Renal cortex interstitium (tissue), 15 donors: ENCODE measurements at places on chromosomes 4 and X.

DNA sequence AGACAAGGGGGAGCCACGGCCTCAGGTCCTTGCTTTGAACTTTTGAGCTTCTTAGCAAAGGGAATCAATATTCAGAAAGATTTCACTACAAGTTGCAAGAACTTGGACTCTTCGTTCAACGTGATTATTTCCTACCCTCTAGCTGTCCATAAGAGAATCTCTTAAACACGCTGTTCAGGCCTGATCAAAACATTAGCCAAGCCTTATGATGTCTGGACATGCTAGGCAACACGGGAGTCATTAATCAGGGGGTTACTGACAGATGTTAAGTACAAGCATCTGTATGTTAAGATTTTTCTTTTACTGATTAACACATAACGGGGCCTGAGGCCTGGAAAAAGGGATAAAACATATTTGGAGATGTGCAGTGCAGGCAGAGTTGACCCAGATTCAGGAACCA is 138.9 kb upstream of the IL1RAPL2 start:
- no peak for DNase-seq

DNA sequence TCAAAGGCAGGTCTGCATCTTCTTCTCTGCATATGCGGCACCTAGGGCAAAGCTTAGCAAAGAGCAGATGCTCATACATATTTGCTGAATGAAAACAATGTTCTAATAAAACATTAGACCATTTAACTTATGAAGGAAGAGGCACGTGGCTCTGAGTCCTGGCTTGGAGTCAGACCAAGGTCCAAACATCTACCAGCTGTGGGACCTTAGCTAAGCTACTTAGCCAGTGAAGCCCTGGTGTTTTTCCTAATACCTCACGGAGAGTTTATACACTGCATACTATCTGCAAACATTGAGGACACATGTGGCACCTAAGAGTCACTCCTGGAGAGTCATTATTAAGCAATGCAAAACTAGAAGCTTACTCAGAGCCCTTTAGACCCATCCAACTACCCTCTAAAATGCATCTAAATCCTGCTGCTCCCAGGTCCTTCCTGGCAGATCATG is 9.0 kb downstream of the PDGFC start:
- DNase-seq, result no peak

GRCh38 chr4:138401334-138401733 is 159.2 kb upstream of the SLC7A11 start:
- no peak for DNase-seq

DNA sequence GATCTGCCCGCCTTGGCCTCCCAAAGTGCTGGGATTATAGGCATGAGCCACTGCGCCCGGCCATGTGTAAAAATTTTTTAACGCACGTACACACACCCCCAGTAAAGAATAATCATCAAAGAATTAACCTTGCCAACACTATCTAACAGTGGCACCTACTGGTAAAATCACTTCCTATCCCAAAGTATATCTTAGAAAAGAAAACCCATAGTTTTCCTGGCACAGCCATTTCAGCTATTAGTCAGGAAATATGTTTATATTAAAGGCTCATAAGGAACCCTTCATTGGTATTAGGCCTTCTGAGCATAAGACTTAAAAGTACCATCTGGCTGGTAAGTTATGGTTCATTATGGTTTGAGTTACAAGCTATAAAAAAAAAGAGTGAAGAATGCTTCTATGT is 14.1 kb downstream of the S100G start:
- DNase-seq, result no peak

- no peak for DNase-seq
Observed at GRCh38 chr4:31058656-31059055, 338.5 kb downstream of the PCDH7 start.

DNA sequence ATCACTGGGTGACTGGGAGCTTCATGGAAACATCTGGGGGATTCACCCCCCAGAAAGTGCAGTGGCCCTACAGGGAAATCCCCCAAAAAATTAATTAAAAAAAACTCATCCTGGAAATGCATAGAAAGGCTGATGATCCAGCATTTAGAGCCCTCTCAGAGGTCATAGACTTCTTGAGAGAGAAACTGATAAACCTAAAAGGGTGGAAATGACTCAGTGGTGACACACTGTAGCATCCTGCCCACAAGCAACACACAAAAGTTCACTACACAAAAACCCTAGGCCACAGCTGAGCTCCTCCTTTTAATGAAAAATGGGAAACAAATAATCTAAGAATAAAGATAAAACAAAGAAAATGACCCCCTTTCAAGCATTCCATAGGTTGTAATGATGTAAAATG is 911.5 kb downstream of the GLUD2 start:
- no peak for DNase-seq

- no peak for DNase-seq
Observed at GRCh38 chr4:22512306-22512705, 3.6 kb downstream of the ADGRA3 start.

- no peak for DNase-seq
Observed at GRCh38 chr4:156738766-156739165, 232.8 kb downstream of the PDGFC start.

DNA sequence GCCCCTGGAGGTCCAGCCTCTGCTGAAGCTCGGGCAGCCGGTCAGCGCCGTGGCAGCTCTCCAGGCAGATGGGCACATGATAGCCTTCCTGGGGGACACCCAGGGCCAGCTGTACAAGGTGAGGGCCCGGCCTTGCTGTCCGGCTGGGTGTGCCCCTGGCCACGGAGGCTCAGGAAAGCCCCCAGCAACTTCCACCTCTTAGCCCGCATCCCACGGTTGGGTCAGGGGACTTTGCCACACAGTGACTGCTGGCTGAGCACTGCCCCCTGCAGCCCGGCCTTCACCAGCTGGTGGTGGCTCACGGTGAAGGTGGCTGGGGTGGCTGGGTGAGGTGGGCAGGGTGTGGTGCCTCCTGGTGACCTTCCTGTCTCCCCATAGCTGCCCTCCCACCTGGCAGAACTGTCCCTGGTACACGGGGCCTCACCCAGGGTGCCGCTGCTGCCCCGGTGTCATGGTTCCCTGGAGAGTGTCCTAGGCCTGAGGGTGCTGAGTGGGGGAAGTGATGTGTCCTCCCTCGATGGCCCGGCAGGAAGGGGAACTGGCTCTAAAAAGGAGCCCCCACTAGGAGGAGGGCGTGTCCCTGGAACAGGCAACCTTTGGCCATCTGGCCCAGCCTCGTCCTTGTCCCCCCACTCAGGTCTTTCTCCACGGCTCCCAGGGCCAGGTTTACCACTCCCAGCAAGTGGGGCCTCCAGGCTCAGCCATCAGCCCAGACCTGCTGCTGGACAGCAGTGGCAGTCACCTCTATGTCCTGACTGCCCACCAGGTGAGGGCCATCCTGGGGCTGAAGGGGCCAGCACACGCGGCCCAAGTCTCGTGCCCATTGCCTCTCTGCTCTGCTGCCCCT is 4.5 kb downstream of the PLXNB3 start:
- no peak for DNase-seq

- DNase-seq, result no peak
Observed at GRCh38 chr4:125461676-125462363, 147.1 kb downstream of the FAT4 start.

DNA sequence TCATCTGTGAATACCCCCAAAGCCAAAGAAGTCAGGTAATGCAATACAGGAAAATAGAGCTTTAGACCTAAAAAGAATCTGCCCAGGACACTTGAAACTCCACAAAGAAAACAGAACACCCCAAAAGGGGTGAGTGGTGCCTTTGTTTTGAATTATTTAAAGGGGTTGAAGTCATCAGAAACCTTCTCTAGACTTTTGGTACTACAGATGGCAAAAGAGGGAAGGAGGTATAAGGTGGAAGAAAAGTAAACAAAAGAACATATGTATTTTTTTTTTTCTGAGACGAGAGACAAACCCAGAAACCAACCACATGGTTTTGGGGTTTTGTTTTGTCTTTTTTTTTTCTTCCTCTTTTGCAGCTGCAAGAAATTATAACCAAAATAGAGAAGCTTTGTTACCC is 1477.8 kb downstream of the C4orf33 start:
- no peak for DNase-seq

DNA sequence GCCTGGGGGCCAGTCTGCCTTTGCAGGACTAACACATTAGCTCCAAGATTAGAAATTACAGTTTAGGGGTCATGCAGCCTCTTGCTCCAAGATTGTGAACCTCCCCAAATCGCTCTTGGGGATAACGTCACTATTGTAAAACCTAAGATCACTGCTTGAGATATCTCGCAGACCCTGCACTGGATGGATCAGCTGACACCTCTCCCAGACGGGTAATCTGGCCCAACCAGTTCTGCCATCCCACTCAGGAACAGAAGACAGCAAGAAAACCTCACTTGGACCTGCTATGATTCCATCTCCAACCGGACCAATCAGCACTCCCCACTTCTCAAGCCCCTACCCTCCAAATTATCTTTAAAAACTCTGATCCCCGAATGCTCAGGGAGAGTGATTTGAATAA is 431.2 kb downstream of the GPM6A start:
- no peak for DNase-seq

- no peak for DNase-seq
Observed at GRCh38 chr4:129622566-129622965, 526.6 kb downstream of the C4orf33 start.

GRCh38 chrX:136856050-136856449 is 24.5 kb downstream of the RBMX start:
- no peak for DNase-seq

GRCh38 chr4:183967266-183967665 is 62.2 kb downstream of the STOX2 start:
- no peak for DNase-seq

GRCh38 chr4:119113033-119113655 is 22.5 kb upstream of the MYOZ2 start:
- DNase-seq, result no peak

- no peak for DNase-seq
Observed at GRCh38 chrX:50613846-50614245, 143.2 kb upstream of the DGKK start.

DNA sequence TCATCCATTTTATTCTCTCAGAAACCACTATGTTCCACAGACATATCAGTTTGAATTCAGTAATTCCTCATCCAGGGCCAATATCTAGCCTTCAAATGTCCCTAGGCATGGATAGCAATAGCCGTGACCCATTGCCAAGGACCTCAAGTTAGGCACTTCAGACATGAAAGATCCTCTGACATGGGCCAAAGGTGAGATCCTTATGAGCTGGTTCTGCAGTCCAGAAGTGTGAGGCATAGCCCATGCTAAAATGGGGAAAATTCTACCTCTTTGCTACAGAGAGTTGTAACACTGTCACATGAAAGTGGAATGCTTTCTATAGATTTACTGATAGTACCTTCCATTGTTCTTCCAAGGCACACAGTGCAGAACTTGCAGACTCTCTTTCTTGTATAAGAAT is 349.7 kb upstream of the GALNT7 start:
- DNase-seq, result no peak

- DNase-seq, result no peak
Observed at GRCh38 chrX:123172869-123173268, 11.2 kb upstream of the GRIA3 start.

GRCh38 chr4:174420316-174420715 is 102.0 kb downstream of the HPGD start:
- no peak for DNase-seq

DNA sequence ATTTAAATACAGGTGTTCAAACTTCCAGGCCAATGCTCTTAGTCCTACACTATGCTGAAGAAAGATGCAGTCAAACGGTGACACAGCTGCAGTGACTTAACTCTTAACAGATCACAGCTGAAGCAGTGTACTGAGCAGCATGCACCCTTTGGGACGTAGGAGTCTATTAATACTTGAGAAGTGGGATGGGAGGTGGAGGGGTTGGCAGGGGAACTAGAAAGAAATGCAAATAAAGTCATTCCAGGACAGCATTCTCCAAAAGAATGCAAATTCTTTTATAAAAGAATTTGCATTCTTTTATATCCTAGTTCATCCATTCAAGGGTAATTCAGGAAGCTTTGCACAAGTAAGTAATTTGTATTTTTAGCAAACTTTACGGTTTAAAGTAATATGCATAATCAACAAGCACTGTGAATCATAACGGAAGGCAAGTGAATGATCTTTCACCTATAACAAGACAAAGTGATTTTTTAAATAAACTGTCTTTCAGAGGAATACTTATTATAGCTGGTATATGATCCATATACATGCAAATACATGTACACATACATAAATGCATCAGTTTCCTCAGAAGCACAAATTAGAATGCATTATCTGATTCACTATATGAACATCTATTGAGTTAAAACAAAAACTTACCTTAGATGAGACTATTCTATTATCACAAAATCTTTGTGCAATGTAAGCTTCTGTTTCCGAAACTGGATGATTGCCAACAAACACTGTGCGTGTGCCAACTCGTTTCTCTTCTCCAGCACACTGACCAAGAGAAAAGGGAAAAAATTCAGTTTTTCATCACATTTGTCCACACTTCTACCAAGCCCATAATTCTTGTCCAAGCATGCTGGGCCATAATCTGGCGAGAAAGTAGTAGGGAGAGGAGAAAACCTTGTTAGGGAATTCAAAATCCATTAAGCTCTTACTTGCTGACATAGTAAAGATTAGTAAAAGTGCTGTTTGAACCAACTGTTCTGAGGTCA is 106.5 kb downstream of the ATP11C start:
- DNase-seq, result no peak

- DNase-seq, result peak; percentile 14
Observed at GRCh38 chr4:151012820-151013219, 2.3 kb downstream of the LRBA start.

GRCh38 chrX:54413753-54414152 is 26.5 kb upstream of the TSR2 start:
- DNase-seq, result no peak

GRCh38 chr4:67198727-67199126 is 346.6 kb downstream of the CENPC start:
- peak; percentile 54 for DNase-seq

DNA sequence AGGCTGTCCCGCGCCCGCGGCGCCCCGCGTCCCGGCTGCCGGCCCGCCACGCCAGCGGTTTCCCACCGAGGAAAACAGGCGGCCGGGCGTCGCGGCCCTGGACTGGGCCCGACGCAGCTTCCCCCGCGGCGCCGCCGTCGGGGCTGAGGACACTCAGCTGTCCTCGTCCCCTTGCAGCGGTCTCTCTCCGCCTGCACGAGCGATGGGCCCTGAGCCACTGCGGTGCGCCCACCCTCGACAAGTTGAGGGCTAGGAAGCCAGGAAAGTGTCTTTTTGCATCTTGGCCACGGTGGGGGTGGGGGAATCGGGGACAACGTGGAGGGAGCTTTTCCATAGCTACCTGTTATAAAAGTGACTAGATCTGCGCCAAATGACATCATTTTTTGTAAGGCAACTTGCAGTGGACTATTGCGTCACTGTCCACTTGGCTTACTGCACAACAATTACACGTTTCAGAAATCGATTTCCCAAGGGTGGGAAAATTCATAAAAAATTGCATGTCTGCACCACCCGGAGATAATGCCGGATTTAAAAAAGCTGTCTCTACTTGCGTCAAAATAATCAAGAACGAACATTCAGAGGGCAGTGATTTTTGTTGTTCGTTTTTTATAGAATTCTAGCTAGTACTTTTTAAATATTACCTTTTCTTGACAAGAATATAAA is 1.1 kb downstream of the KLHL15 start:
- no peak for DNase-seq

GRCh38 chr4:30620711-30621110 is 99.5 kb upstream of the PCDH7 start:
- no peak for DNase-seq

- peak; percentile 72 for DNase-seq
Observed at GRCh38 chrX:47540754-47541538, 20.1 kb upstream of the ARAF start.

GRCh38 chr4:174595141-174595929 is 73.0 kb upstream of the HPGD start:
- DNase-seq, result no peak
